HEK293T (cell line): ENCODE measurements at places on chromosomes 6 and 20.

GRCh38 chr6:149847939-149848267 is 16.3 kb downstream of the LRP11 start:
- no peak for DNase-seq

- DNase-seq: no peak
Measured at GRCh38 chr6:32382757-32383420, 11.2 kb upstream of the TSBP1 start.

GRCh38 chr6:138403324-138403800 is 661 bp upstream of the HEBP2 start:
- peak; percentile 52 for DNase-seq

GRCh38 chr6:73451223-73452106 is 632 bp downstream of the CGAS start:
- DNase-seq: no peak

DNA sequence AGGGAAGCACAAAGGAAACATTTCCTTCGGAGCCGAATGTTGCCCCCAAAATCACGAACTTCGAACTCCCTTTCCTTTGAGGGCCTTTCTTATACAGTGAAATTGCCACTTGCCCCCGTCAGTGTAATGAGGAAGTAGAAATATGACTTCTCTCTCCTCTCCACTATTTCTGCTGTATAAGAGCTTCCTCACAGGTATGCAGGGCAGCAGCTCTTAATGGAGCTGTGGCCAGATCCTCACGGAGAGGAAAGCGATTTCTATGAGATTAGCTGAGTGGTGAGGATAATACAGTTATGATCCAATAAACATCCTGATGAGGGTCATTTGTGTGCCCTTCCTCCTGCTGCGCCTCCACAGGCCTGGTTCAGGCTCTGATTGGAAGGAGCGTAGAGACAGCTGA is 10.8 kb upstream of the CPNE5 start:
- no peak for DNase-seq

DNA sequence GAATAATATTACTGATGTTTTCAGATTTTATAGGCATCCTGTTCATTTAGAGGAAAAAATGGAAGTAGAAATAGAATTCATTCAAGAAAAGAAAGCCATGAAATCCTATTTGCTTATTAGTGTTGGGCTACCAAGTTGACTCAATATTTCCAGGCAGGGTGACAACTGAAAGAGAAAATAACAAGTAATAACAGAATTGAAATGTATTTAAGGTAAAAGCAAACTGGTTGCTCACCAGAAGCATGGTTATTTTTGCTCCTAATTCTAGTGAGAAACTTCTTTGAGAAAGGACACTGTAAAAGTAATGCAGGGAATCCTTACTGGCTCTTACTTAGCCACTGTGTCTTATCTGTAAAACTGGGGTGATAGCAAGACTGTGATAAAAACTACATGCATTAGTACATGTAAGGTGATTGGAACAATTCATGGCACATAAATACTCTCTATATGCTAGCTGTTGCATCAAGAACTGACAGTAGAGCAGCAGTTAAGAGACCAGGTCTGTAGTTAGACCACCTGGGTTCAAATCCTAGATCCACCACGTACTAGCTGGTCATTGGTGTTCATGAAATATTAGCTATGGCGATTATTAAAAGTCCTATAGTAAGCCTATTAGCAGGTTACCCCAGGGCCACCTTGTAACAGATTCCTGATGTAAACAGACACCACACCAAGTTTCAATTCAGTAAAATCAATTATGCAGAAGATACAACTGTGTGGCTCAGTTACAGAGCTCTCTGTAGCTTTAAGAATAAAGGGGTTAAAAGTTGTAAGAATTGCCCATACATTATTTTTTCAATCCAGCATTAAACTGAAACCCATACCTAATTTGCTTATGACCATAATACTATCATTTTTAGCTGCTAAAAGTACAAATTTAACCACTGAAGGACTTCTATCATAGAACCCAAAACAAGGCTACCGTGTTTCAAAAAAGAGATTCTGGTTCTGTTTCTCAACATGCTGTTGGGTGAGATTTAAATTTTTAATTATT is 159.2 kb upstream of the COL21A1 start:
- DNase-seq: no peak

- DNase-seq: peak; percentile 43
Measured at GRCh38 chr6:137652961-137653705, 158.9 kb upstream of the OLIG3 start.

GRCh38 chr6:78598966-78599365 is 268.4 kb upstream of the IRAK1BP1 start:
- no peak for DNase-seq

DNA sequence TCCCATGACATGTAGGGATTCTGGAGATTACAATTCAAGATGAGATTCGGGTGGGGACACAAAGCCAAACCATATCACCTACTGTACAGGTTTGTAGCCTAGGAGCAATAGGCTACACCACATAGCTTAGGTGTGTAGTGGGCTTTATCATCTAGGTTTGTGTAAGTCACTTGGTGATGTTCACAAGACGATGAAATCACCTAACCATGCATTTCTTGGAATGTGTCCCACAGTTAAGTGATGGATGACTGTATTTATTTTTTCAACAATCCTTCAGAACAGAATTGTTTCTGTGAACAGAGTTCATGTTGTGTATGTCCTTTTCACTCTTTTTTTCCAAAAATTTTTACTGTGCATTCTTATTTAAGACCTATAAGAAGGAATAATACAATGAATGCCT is 76.1 kb downstream of the DTD1 start:
- DNase-seq: no peak

DNA sequence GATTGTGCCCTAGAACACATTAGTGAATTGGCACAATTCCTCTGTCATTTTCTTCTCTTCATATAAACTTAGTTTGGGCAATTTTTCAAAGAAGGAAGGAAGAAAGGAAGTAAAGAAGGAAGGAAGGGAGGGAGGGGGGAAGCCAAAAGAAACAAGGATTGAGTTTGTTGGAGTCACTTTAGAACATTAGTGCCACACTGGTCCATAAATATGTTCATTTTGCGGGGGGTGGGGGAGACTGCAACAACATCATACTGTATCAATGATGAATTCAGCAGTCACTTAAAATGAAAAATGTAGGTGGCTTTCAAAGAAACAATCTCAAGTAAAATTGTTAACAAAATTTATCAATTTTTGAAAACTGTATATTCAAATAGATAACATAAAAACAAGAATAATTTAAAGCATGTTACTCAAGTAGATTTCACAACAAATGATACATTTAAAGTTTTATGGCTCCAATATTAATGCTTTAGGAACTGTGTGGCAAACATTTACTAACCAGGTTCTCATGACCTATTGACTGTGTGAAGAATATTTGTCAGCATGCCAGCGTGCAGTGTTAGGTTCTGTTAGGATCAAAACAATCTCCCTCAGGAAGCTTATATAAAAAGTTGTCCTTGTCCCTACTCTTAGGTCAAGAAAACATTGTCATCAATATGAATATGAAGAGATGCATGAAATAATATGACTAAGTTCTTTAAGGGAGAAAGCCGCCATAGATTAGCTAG is 208.1 kb upstream of the AGPAT4 start:
- no peak for DNase-seq

DNA sequence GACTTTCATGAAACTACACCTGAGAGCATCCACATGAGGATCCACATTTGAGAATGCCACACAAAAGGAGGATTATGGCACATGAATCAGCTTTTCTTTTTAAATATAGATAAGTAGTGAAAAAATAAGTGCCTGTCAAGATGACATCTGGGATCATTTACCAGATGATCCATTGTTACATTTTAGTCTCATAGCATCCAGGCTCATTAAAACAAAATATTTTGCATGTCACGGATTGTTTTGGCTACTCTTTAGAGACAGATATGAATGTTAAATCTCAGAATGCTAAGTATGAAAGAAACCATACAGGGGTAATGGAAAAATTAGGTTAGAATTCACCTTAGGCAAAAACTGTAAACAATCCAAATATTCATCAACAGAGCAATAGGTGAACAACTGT is 66.7 kb downstream of the MYO6 start:
- no peak for DNase-seq

DNA sequence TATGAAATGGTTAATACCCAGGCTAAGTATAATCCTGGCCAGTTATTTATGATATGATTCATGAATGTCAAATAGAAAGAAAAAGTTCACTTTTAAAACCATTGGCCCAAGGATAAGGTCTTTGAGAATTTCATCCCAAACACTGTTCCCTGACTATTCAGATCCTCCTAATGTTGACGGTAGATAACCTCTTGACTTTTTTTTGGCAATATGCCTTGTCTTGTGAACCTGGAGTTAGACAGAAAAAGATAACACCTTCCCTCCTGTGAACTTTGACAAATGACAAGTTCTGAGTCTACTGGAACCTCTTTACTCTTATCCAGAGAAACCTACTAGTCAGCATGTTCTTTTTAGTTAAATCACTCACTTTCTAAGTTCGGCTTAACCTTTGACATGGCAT is 166.8 kb upstream of the PREP start:
- no peak for DNase-seq

- DNase-seq: no peak
Measured at GRCh38 chr6:5584078-5584482, 322.8 kb downstream of the FARS2 start.

DNA sequence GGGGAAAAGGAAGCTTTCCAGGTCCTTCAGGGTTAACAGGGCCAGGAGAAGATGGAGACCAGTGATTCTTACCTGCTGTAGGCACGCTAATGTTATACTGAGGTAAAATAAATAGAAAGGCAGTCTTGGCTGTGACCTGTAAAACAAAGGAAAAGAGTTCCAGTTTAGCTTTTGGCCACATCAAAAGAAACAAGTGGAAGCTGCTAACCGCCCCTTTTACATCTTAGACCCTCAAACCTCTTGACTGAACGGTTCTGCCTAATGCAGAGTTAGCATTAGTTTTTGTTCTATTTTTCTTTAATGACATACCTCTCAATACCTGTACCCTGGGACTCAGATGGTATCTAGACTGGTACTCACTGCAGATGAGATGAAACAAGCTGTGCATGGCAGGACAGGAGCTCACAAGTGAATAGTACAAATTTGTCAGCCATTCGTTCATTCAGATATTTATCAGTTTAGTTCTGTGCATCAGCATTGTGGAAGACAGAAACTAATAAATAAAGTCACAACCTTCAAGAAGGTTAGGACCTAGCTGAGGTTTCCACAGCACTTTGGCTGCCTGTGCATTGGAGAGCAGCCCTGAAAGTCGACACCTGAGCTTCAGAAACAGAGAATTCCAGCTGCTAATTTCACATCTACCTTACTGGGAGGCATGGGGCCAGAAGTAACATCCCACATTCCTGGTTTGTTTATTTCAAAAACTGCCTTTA is 41.0 kb downstream of the TRAM2 start:
- no peak for DNase-seq

- no peak for DNase-seq
Measured at GRCh38 chr6:94443701-94444100, 1024.3 kb upstream of the EPHA7 start.

DNA sequence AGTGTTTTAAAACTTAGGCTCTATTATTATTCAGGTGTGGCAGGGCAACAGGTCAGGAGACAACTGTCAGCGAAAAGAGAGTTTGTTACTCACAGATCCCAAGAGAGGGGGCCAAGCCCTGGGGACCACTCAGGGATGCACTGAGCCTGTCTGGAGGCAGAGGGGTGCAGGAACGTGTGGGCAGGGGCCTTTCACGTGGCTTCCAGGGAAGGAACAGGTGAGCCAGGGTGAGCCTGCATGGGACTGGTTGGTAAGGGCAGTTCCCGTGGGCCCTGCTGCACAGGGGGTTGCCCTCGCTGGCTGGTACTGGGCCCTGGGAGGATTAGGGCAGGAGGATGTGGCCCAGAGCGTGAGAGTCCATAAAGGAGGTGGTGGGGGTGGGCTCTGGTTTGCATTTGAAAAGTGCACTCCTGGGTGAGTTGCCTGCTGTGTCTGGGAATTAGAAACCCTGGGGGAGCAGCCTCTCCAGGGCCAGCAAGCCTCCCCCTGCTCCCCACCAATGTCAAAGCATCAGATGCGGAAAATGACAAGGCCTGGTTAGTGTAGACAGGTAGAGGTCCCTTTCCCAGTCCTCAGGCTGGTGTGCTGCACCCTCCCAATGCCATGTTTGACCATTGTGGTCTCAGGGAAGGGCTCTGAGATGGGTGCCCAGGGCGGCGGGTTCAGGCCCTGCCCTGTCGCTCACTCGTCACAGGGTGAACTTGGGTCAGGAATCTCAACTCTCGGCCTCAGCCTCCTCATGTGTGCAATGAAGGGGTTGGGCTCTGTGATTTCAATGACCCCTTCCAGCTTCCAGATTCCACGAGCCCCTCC is 127.4 kb upstream of the RPS6KA2 start:
- DNase-seq: no peak

GRCh38 chr20:33046412-33046811 is 7.3 kb upstream of the BPIFB3 start:
- no peak for DNase-seq

DNA sequence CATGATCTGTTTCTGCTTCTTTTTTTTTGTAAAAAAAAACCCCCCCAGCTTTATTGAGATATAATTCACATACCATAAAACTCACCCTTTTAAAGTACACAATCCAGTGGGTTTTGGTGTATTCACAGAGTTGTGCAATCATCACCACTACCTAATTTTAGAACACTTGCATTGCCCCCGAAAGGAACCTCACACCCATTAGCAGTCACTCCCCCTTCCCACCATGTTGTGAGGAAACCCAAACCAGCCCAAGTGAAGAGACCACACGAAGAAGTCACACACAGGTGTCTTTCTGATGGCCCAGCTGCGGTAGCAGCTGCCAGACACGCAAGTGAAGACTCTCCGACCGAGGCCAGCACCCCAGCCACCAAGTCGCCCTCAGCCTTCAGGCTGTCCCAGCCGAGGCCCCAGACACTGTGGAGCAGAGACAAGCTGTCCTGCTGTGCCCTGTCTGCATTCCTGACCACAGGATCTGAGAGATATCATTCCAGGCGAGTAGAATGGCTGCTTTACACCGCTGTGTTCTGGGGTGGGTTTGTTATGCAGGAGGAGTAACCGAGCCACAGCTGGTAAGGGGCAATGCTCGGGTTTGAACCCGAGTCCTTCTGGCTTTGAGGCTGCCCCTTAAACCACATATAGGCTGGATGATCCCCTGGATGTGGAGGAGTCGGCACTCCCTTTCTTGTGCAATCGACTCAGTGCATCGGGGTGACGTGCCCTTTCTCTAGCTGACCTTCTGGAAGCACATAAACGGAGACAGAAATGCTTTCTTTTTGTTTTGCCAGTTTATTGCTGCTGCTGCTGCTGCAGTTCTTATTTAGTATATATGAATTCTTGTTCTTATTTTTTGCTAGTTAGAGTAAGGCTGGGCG is 59.1 kb upstream of the PTPN1 start:
- no peak for DNase-seq

GRCh38 chr6:24763578-24763977 is 11.2 kb upstream of the GMNN start:
- DNase-seq: no peak

DNA sequence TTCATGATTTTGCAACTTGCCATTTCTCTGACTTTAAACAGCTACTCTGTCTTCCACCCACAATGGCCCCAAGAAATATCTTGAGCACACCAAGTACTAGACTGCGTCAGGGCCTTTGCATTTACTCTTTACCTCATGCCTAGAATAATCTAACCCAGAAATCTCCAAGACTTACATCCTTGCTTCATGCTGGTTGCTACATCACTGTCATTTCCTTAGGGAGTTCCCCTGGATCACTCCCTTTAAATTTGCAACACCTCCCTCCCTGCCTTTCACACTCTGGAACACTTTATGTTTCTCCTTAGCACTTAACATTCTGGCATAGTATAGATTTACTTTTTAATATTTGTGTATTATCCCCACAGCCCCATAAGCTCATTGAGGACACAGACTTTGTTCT is 4.9 kb upstream of the ELOVL5 start:
- no peak for DNase-seq

GRCh38 chr20:60057123-60057865 is 99.1 kb downstream of the CDH26 start:
- peak; percentile 75 for DNase-seq
